ENCODE measurements at places on chromosomes 12 and 14.

- peaks cover 4% of the 10 kb centered on the region for H3K27me3 ChIP-seq
- no peak overlapping the region for H3K4me3 ChIP-seq
- peaks cover 9% of the 10 kb centered on the region for H3K4me1 ChIP-seq
- H3K27ac ChIP-seq: no peak overlapping the region
- no peaks in the 10 kb centered on the region for H3K36me3 ChIP-seq
These were observed 113.6 kb upstream of the RAP1B start for GRCh38 chr12:68497107-68497506.

DNA sequence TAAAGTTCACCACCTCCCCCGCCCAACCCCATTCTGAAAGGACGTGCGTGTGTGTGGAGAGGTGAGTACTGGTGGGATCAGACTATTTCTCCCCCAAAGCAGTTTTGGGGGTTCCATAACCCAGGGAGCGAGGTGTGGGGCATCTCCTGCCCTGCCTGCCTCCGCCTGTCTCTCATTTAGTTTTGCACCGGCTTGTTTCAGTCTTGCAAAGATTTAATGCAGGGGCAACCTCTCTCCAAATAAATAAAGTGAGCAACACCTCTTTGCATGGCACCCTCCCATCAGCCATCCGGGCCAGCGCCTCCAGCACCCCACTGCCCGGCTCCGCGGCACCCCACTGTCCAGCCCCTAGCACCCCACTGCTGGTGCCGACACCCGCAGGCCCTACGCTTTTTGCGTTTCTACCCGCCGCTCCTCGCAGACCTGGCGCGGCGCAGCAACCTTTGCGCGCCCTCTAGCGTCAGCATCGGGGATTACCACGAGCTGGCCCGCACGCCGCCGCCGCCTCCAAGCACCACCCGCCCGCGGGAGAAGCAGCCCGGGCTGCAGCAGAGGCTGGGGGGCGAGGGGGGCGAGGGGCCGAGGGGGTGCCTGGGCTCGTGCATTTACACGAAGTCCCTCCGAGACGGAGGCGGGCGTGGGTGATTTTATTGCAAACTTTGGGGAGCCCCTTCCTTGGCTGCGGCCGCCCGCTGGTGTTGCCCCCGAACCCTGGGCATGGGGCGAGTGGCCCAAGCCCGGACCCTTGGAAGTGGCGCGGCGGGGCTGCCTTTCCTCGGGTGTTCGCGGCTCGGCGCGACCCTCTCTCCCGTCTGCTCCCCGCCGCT is 55.8 kb upstream of the VRK1 start:
- DNase-seq: peak; percentile 88
- H3K4me1 ChIP-seq: peaks cover 54% of the 10 kb centered on the region
- no peaks in the 10 kb centered on the region for H3K36me3 ChIP-seq
- H3K4me3 ChIP-seq: peak overlapping the region; percentile 91

DNA sequence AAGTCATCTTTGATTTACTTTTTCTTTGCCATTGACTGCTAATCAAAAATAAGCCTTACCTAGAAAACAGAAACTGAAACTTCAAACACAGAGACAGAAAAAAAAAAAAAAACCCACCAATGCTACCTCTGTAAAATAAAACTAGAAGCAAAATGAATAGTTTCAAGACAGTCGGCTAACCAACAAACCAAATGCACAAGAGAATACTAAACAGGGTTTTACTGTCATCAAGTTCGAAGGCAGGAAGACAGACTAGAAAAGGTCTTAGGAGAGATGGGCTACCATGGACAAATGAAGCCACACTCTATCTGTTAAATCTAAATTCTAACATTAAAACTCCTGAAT is 59.5 kb downstream of the SEL1L start:
- DNase-seq: no peak
- H3K4me3 ChIP-seq: no peak overlapping the region
- H3K4me1 ChIP-seq: peaks cover 4% of the 10 kb centered on the region
- H3K36me3 ChIP-seq: peaks cover 20% of the 10 kb centered on the region
- peak overlapping the region; percentile 53 for H3K27ac ChIP-seq

DNA sequence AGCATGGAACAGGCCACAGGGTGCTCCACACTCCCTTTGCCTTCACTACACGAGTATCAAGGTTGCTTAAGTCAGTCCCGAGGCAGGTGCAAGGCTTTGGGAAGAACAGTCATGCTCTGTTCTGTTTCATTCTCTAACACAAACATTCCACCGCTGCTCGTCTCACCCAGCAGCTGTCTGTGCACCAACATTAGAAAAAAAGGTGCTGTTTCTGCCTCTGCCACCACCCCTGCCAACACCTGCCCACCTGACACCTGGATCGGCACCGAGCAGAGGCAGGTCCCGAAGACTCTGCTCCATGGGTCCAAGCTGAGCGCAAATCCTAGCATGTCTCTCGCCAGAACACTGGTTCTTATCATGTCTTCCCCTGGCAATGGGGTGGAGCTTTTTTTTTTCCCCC is 347.7 kb downstream of the TMEM132D start:
- H3K4me1 ChIP-seq: no peaks in the 10 kb centered on the region
- no peak for DNase-seq
- no peaks in the 10 kb centered on the region for H3K36me3 ChIP-seq
- H3K27me3 ChIP-seq: peaks cover 59% of the 10 kb centered on the region
- no peak overlapping the region for H3K4me3 ChIP-seq
- no peak overlapping the region for H3K27ac ChIP-seq

- H3K36me3 ChIP-seq: no peaks in the 10 kb centered on the region
- H3K27ac ChIP-seq: no peak overlapping the region
- DNase-seq: no peak
- H3K4me3 ChIP-seq: peak overlapping the region; percentile 83
- H3K27me3 ChIP-seq: peaks cover 54% of the 10 kb centered on the region
- H3K4me1 ChIP-seq: peaks cover 77% of the 10 kb centered on the region
These were observed 1.4 kb upstream of the TBX3 start for GRCh38 chr12:114685320-114685781.

DNA sequence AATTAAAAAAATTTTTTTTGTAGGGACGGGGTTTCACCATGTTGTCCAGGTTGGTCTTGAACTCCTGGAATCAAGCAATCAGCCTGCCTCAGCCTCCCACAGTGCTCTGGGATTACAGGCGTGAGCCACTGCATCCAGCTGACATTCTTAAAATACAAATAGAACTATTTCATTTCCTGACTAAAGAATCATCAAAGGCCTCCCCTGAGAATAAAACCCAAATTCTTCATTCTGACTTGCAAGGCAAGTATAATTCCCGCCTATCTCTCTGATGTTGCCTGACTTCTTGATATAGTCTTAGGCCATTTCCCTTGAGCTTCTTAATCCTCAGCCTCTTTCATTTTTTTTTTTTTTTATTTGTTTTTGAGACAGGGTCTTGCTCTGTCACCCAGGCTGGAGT is 4.4 kb upstream of the BICD1 start:
- no peak overlapping the region for H3K4me3 ChIP-seq
- H3K36me3 ChIP-seq: no peaks in the 10 kb centered on the region
- no peak overlapping the region for H3K27ac ChIP-seq
- no peak for DNase-seq
- peaks cover 11% of the 10 kb centered on the region for H3K4me1 ChIP-seq

DNA sequence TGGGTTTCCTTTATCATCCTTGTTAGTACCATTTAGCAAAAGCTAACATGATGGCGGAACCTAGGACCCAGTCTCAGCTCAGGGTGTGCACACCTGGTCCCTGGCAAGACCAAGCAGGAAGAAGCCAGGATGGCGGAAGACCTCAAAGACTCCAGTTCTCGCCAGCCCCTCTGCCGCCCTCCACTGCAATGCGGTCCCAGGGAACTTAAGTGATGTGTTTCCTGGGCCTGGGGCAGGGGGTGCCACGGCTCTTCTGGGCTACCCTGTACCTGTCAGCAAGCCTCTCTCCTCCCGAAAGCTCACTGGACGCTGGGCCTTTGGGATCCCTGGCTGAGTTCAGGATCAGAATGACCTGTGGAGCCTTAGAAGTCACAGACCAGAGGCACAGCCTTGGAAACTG is 71.3 kb downstream of the FBXL14 start:
- H3K27me3 ChIP-seq: peaks cover 54% of the 10 kb centered on the region
- no peak for DNase-seq
- no peaks in the 10 kb centered on the region for H3K36me3 ChIP-seq
- no peak overlapping the region for H3K27ac ChIP-seq
- H3K4me3 ChIP-seq: no peak overlapping the region
- peaks cover 40% of the 10 kb centered on the region for H3K4me1 ChIP-seq

GRCh38 chr12:53947743-53948142 is 7.0 kb upstream of the HOXC12 start:
- no peak for DNase-seq
- no peak overlapping the region for H3K4me3 ChIP-seq
- peaks cover 100% of the 10 kb centered on the region for H3K27me3 ChIP-seq
- H3K36me3 ChIP-seq: no peaks in the 10 kb centered on the region
- no peaks in the 10 kb centered on the region for H3K4me1 ChIP-seq
- no peak overlapping the region for H3K27ac ChIP-seq

DNA sequence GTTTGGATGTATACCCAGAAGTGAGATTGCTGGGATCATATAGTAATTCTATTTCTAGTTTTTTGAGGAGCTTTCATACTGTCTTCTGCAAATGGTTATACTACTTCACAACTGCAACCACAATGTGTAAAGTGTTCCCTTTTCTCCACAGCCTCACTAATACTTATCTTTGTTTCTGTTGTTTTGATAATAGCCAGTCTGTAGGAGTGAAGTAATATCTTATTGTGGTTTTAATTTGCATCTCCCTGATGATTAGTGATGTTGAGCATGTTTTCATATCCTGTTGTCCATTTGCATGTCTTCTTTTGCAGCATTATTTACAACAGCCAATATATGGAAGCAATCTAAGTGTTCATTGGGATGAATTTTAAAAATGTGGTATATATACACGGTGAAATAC is 29.9 kb downstream of the GABARAPL1 start:
- H3K36me3 ChIP-seq: no peaks in the 10 kb centered on the region
- DNase-seq: no peak
- no peak overlapping the region for H3K27ac ChIP-seq
- no peaks in the 10 kb centered on the region for H3K4me1 ChIP-seq

DNA sequence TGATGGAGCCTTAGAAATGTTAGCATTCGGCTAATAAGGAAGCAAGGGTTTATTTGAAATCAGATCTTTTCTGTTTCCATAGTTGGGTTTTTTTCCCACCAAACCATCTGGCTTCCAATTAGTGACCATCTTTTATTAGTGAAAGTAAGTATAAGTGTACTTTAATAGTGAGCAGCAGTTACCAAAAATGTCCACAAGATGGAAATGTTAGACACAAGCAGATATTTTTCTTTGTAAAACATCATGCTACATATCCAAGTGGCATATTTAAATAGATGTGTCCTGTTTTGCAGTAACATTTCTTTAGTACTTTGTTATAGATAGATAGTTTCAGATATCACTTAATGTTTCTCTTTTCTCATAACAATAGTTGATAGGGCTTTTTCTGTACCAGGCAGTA is 28.8 kb downstream of the YEATS4 start:
- peaks cover 34% of the 10 kb centered on the region for H3K36me3 ChIP-seq
- H3K4me3 ChIP-seq: no peak overlapping the region

GRCh38 chr12:42893803-42894202 is 304.3 kb upstream of the PRICKLE1 start:
- H3K36me3 ChIP-seq: no peaks in the 10 kb centered on the region
- DNase-seq: no peak
- H3K27me3 ChIP-seq: peaks cover 8% of the 10 kb centered on the region
- H3K4me3 ChIP-seq: no peak overlapping the region

GRCh38 chr14:56555921-56556570 is 23.6 kb upstream of the TMEM260 start:
- no peak overlapping the region for H3K27ac ChIP-seq
- H3K4me1 ChIP-seq: peaks cover 27% of the 10 kb centered on the region
- H3K4me3 ChIP-seq: no peak overlapping the region
- H3K27me3 ChIP-seq: peaks cover 26% of the 10 kb centered on the region
- no peaks in the 10 kb centered on the region for H3K36me3 ChIP-seq

DNA sequence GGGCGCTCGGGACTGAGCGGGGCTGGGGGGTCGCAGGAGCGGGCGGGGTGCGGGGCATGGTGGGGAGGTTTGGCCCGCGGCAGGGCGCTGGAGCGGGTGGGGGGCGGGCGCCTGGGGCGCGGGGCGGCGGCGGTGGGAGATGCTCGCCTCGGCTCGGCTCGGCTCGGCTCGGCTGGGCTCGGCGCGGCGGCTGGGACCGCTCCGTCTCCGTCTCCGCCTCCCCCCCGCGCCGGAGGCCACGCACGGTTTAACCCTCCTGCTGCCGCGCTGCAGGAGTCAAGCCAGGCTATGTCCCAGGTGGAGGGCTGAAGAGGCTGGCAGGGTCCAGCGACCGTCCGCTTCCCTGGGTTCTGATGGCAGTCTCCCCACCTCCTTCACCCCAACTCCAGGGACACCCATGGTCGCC is at the start of gene PIANP:
PIANP (minus strand) TSS at position 170 of the 406 bp plus-strand sequence. CDS start 2,754 bp downstream, outside the sequence.
- peak within 1 kb of the TSS; percentile 90 for H3K4me3 ChIP-seq
- peaks cover 74% of the 10 kb centered on the region for H3K27me3 ChIP-seq
- peaks cover 70% of the 10 kb centered on the region for H3K4me1 ChIP-seq
- DNase-seq: peak; percentile 84
- H3K27ac ChIP-seq: peak within 1 kb of the TSS; percentile 41

GRCh38 chr14:68762953-68763764 is 29.7 kb downstream of the ZFP36L1 start:
- DNase-seq: peak; percentile 77
- peaks cover 3% of the 10 kb centered on the region for H3K27me3 ChIP-seq
- peaks cover 90% of the 10 kb centered on the region for H3K4me1 ChIP-seq
- no peaks in the 10 kb centered on the region for H3K36me3 ChIP-seq

DNA sequence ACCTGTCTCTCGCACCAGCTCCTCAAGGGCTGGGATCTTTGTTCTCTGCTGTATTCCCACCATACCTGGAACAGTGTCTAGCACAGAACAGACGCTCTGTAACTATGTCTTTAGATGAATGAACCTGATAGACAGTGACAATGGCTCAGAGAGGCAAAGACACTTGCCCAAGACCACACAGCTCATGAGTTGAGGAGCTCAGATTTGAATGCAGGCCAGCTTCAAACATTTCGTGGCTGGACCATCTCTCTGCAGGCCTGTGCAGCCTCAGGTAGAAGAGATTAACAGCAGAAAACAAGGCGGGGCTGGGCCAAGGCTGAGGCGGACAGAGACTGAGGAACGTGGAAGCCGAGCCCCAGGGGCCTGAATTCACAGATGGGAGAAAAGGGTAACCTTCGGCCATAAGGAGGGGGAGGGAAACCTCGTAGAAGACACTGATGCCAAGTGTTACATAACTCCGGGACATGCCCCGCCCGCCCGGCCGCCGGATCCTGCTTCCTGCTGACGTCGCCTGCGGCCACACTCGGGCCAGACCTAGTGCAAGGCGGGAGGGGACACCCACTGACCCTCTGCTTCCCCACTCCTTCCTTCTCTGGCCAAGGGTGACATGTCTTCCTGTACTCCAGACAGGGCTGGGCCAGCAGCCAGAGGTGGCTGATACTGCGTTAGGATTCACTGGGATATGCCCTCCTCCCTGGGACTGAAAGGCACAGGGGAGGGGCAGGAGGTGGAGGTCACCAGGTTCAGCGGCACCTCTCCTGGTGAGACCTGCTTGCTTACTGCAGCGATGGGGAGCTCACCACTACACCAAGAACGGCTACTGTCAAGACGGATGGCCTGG is 86.8 kb downstream of the RFLNA start:
- no peak overlapping the region for H3K4me3 ChIP-seq
- H3K27me3 ChIP-seq: no peaks in the 10 kb centered on the region
- H3K36me3 ChIP-seq: peaks cover 6% of the 10 kb centered on the region
- H3K27ac ChIP-seq: peak overlapping the region; percentile 67
- peaks cover 45% of the 10 kb centered on the region for H3K4me1 ChIP-seq
- DNase-seq: no peak
